ENCODE measurements at places on chromosomes 1 and 21.

DNA sequence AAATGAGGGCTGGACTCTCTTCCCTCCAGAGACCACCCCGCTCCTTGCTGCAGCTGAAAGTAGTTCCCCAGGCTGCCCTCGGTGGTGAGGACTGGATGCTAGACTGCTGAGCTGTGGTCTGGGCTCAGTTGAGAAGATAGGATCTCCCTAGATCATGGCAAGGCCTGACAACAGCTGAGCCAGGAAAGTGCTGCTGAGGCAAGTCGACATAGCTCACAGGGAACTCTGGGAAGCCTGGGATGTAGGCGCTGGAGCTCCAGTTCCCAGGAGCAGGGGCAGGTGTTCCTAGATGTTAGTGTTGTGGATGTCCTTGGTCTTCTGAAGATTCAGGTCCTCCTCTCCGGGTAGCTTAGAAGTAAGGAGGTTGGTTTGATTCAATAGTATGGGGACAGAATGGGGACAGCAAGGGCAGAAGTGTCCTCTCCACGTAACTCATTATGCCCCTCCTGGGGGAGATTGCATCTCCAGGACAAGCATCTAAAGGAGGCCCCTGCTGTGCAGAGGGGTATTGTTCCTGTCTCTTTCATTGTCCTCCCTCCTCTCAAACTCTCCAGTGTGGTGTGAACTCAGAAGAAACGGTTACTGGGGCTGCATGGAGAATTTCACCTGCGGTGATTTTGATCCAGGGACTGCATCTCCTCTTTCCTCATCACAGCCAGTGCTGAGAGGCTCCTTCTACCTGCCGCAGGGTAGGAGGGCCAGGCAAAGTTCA is 3.7 kb downstream of the CYB561D1 start:
- no peak for DNase-seq

DNA sequence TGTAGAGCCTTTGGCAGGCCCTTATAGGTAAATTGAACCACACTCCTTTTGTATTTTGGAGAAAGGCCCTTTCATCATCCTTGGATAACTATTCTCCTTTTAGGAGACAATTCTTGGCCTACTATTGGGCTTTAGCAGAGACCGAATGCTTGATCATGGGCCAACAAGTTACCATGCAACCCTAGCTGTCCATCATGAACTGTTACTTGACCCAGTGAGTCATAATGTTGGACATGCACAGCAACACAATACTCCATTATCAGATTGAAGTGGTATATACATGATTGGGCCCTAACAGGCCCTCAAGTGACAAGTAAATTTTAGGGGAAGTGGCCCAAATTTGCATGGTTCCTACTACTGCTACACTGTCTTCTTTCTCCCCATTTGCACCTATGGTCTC is 84.4 kb downstream of the CATSPERE start:
- DNase-seq, result no peak

- peak; percentile 61 for DNase-seq
Measured at GRCh38 chr1:155002464-155003226, at the start of gene ZBTB7B. Gene ZBTB7B (plus strand): TSS chr1:155002802. CDS start chr1:155014661, 11,859 bp downstream.

- DNase-seq, result no peak
Measured at GRCh38 chr1:72230746-72231145, 51.6 kb downstream of the NEGR1 start.

GRCh38 chr1:111496398-111496797 is 7.0 kb downstream of the ADORA3 start:
- DNase-seq, result no peak

GRCh38 chr1:219088778-219089557 is 84.7 kb upstream of the LYPLAL1 start:
- DNase-seq, result no peak

DNA sequence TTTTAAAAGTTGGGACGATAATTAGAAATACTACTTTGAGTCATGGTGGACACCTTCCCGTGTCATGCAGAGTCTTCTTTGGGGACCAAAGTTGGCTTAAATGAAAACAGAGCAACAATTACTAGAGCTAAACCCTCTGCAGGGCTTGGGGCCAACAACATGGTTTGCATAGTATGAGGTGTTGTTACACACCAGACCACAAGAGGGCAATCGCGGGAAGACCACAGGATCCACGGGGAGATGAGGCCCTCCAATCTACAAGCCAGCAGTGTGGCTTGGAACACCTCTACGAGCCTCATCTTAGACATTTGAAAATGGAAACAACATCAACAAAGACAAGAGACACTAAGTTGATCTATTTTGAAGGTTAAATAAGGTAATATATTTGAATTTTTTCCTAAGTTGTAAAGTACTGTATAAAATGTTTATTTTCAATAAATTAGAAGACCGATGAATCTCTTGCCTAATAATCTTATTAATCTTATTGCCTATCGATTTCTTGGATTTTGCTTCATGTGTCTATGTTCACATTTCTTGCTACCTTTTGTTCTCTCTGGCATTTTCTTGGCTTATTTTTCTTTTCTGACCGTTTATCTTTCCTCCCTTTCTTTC is 8.2 kb upstream of the SMCP start:
- DNase-seq, result peak; percentile 80

DNA sequence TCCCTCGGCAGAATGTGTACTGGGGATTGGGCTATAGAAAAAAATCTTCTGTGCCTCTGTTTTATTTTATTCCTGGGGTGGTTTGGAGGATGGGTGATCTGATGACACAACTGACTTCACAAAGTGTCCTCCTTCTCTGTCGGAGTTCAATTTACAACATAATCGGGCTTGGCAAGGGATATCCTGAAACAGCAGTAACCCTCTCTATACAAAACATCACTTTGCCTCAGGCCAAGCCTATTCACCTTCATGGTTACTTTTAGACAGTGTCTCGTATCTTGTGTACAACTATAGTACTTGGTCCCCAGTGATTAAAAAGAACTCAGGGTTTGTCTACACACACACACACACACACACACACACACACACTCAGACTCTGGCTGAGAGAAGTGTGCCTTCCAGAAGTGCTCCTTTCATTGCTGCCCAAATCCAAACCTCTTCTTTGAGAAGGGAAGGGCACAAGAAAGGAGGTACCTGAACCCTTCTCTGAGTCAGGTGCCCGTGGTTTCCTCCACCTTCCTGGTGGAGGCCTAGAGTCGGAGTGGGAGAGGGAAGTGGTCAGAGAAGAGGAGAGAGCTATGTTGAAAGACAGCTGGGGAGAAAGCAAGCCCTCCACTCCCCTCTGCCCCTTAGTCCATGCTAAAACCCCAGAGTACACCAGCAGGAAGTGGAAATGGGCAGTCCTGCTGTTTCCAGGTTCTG is 62.4 kb upstream of the POU2F1 start:
- no peak for DNase-seq

DNA sequence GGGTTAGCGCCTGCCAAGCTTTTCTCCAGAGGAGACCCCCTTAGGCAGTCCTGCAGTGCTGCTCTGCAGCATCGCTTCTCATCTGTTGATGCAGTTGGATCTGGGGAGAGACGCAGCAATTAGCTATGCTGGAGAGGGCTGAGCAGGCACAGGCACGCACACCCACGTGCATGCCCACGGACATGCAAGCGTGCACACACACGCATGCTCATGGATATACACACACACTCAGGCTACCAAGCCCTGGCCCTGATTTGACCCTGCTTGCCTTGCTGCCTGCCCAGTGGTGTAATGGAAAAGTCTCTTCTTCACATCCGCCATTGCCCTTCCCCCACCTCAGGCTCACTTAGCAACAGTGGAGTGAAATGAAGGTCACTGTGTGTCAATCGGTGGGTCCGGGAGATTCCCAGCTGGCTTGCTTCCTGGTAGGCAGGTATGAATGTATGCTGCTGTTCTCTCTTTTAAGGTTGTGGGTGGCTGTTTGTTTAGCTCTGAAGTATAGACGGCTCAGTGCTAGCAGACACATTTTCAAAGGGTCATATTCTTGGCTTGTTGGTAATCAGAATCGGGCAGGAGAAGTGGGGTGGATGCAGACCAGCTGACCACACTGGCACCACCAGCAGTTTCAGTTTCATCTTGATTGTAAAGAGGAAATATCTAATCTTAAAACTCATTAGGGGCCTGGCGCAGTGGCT is 9.5 kb downstream of the ATP1B1 start:
- DNase-seq, result no peak

GRCh38 chr21:45080639-45081414 is 6.4 kb downstream of the ADARB1 start:
- DNase-seq, result no peak

GRCh38 chr1:235286667-235287066 is 41.3 kb downstream of the ARID4B start:
- no peak for DNase-seq

GRCh38 chr1:107750364-107750959 is 214.5 kb downstream of the VAV3 start:
- DNase-seq, result peak; percentile 69

GRCh38 chr1:195608883-195609282 is 999.4 kb downstream of the KCNT2 start:
- no peak for DNase-seq

GRCh38 chr1:222234351-222234750 is 313.6 kb downstream of the HHIPL2 start:
- DNase-seq, result no peak

DNA sequence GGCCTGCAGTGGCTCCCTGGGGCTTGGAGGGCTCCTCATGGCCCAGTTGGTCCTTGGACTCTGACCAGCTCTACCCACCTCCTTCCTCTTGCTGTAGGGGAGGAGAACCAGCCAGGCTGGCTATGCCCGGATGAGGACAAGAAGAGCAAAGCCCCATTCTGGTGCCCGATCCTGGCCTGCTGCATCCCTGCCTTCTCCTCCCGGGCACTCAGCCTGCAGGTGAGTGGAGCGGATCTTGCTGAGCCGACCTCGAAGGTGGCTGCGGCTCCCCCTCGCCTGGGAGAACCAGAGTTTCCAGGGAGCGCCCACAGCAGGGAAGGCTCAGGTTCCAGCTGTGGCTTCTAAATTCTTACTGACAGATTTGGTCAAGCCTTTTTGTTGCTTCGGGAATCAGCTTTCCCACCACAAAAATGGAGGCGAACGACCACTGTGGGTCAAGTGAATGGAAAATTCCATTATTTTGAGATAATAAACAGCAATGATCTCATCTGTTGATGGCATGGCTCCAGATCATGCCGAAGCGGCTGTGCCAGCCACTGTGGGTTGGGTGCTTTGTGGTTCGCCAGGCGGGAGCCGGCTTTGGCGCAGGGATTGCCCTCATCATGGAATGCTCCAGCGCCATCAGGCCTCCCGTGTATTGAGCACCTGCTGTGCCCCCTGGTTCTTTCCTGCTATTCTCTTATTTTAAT is 106.5 kb upstream of the ACTL8 start:
- DNase-seq, result no peak

GRCh38 chr21:17495680-17496079 is 17.2 kb upstream of the CXADR start:
- DNase-seq, result no peak
